Muscle of leg (tissue), 16 donors: ENCODE measurements at places on chromosomes 3 and 15. TPM values are rescaled to one million over a fixed set of nuclear protein-coding genes. Genes with fewer than 3 reads are reported as not detected.
A peak's percentile ranks its signal among the peaks of the same experiment; 100 is the strongest.

LRRIQ4 gene
- 0.09 TPM for total RNA-seq

CEMIP gene
- total RNA-seq = 0.93 TPM

KBTBD13 gene
- total RNA-seq = 1.6 TPM

CELSR3 gene
- 0.22 TPM for total RNA-seq

DNA sequence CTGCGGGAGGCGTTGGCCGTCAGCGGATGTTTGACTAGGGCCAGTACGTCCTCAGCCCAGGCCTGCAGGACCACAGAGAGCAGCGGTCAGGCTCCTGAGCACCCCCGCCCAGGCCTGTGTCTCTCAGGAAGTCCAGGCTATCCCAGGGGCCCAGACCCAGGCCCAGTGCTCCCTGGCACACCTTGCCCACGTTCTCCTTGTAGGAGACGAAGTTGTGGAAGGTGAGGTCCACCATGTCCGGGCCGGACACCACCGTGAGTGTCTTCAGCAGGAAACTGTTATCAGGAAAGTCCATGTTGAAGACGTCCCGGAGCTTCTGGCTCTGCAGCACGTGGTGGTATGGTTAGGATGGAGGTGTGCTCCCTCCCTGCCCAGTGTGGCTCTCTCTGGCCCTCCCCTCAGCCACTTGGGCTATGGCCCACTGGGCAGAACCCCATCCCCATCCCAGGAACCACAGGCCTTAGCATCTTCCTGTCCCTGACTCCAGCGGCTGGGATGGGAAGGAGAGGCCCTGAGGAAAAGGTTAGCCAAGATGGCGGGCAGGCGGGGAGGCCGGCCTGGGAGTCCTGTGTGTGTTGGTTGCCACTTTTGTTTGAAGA, 5.3 kb downstream of the PLCB2 start:
- no peaks in the 10 kb centered on the region for H3K36me3 ChIP-seq
- peaks cover 5% of the 10 kb centered on the region for H3K27me3 ChIP-seq
- DNase-seq = no peak

GRCh38 chr15:93152360-93152759, 63.3 kb upstream of the RGMA start:
- H3K27me3 ChIP-seq = no peaks in the 10 kb centered on the region
- no peak overlapping the region for H3K4me3 ChIP-seq
- no peaks in the 10 kb centered on the region for H3K36me3 ChIP-seq

GRCh38 chr3:59631482-59631881, 581.7 kb upstream of the CFAP20DC start:
- no peak overlapping the region for H3K4me3 ChIP-seq
- H3K36me3 ChIP-seq = no peaks in the 10 kb centered on the region
- no peaks in the 10 kb centered on the region for H3K27me3 ChIP-seq
- DNase-seq = no peak

DNA sequence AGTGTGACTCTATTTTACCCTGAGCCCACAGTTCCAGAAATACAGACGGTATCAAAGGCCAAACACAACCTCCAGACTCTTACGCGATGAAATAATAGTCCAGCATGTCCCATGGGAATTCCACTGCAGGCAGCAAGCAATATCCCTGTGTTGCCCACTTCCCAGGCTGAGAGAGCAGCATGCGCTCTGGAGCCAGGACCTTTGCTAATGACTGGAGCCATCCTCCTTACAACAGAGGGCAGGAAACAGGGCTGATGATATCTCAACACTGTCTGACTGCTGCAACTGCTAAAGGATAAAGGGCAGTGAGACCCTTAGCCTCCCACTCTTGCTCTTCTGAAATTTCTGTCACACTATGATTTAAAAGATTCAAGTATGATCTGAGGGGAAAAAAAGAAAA, 34.8 kb downstream of the MCF2L2 start:
- no peak for DNase-seq
- peaks cover 7% of the 10 kb centered on the region for H3K27me3 ChIP-seq
- no peak overlapping the region for H3K27ac ChIP-seq
- no peak overlapping the region for H3K4me3 ChIP-seq
- no peaks in the 10 kb centered on the region for H3K36me3 ChIP-seq

DNA sequence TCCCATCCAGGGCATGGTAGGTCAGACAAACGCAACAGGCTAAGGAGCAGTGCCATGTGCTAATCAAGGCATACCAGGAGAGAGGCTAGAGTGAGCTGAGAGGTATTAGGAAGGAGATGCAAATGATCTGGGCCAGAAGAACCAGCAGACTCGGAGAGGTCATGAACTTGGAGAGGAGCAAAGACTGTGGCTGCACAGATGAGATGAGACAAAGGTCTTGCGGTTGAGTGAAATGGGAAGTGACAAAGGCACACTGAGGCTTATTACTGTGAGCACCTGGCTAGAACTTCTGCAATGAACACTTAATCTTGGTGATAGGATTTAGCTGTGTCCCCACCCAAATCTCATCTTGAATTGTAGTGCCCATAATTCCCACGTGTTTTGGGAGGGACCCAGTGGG, 380.2 kb downstream of the ULK4 start:
- no peaks in the 10 kb centered on the region for H3K36me3 ChIP-seq
- no peak for DNase-seq
- H3K4me1 ChIP-seq = no peaks in the 10 kb centered on the region
- H3K4me3 ChIP-seq = no peak overlapping the region
- no peaks in the 10 kb centered on the region for H3K27me3 ChIP-seq

DNA sequence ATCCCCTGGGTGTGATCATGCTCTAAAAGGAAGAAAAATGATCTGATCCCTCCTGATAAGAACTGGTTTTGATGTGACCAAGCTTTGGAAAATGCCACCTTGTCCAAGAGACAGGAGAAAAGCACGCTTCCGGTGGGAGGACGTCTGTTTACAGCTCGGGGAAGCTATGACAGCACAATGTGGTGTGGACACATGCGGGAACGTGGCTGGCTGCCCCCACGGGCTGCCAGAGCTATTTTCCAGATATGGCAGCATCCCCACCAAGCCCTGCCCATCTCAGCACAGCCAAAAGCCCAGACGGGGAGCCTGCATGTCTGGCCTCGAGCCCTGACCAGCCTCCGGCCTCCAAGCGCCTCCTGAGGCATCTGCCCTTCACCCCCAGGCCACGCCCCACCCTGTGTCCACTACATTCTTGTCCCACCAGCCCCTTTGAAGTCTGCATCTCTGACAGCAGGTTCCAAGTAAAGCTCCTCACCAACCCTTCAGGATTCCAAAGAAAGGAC, 63.2 kb upstream of the HRH1 start:
- H3K4me3 ChIP-seq = no peak overlapping the region
- peak; percentile 14 for DNase-seq
- H3K27ac ChIP-seq = no peak overlapping the region
- H3K27me3 ChIP-seq = no peaks in the 10 kb centered on the region

DNA sequence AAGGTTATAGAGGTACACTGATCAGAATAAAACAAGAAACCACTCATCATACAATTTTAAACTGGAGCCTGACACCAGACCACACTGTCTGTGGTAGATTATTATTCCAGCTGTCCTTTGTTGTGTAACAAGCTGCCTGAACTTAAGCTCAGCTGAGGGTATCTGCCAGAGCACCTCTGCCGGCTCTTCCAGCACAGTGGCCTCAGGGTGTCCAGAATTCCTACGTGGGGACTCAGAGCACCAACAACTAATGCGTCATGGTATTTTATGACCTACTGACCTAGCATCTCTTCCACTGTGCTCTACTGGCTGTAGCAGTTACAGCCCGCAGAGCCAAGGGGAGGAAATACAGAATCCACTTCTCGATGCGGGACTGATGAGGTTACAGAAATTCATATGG, 15.6 kb upstream of the RAF1 start:
- H3K4me1 ChIP-seq = peaks cover 7% of the 10 kb centered on the region
- H3K27ac ChIP-seq = no peak overlapping the region
- H3K27me3 ChIP-seq = no peaks in the 10 kb centered on the region
- no peak overlapping the region for H3K4me3 ChIP-seq
- no peaks in the 10 kb centered on the region for H3K36me3 ChIP-seq
